Progenitor cell of endocrine pancreas (in vitro differentiated cells): ENCODE measurements at places on chromosomes 5 and 9. TPM values are rescaled to one million over a fixed set of nuclear protein-coding genes. Genes with fewer than 3 reads are reported as not detected.

HEMGN gene
- total RNA-seq = not detected in 2 replicates

MAP1B gene
- 58.6 and 63.8 TPM in 2 replicates for total RNA-seq

CCDC171 gene
- total RNA-seq = 5.1 and 7.7 TPM in 2 replicates

OBP2A gene
- total RNA-seq = not detected in 2 replicates

KLHL3 gene
- total RNA-seq = 32.1 and 34.7 TPM in 2 replicates

STXBP1 gene
- total RNA-seq = 23.4 and 24.8 TPM in 2 replicates

CEP72 gene
- total RNA-seq = 24.8 and 26.9 TPM in 2 replicates

PCDHB6 gene
- 2.4 and 2.7 TPM in 2 replicates for total RNA-seq

RNF183 gene
- total RNA-seq = 0.26 and 0.44 TPM in 2 replicates

ISL1 gene
- 8.2 and 9.7 TPM in 2 replicates for total RNA-seq

MARCHF3 gene
- total RNA-seq = 10.3 and 11.6 TPM in 2 replicates

SPTLC1 gene
- total RNA-seq = 68.5 and 68.8 TPM in 2 replicates

FAM153A gene
- total RNA-seq = 0.55 and 1.2 TPM in 2 replicates

GRCh38 chr5:176798086-176798876 is 12.1 kb upstream of the UNC5A start:
- DNase-seq = no peak

- DNase-seq = no peak
Observed at GRCh38 chr5:24850926-24851486, 206.2 kb upstream of the CDH10 start.

- no peak for DNase-seq
Observed at GRCh38 chr5:14327624-14328023, 184.5 kb downstream of the TRIO start.

DNA sequence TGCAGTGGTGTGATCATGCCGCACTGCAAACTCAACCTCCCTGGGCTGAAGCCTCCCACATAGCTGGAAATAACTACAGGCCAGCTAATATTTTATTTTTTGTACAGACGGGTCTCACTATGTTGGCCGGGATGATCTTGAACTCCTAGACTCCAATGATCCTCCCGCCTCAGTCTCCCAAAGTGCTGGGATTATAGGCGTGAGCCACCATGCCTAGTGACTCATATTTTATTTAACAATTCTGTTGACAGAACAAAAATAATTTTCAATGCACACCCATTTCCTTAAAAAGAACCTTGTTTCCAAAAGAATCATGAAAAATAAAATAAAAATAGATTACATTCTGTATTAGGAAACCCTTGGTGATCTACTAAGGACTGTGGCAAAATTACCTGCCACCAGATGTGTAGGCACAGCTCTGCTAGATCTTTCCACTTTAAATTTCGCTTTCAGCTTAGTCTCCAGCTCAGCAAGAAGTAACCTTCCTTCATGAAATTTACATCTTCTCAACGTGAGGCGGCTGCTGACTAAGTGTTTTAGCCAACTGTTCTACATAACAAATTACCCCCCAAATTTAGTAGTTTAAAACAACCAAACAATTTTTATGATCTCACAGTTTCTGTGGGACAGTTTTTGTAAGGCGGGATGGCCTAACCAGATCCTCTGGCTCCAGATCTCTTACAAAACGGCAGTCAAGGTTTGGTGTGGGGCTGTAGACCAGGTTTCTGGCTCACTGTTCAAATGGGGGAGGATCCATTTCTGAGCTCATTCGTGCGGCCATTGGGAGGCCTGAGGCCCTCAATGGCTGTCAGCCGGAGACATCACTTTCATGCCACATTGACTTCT is 32.6 kb upstream of the GOLPH3 start:
- no peak for DNase-seq

DNA sequence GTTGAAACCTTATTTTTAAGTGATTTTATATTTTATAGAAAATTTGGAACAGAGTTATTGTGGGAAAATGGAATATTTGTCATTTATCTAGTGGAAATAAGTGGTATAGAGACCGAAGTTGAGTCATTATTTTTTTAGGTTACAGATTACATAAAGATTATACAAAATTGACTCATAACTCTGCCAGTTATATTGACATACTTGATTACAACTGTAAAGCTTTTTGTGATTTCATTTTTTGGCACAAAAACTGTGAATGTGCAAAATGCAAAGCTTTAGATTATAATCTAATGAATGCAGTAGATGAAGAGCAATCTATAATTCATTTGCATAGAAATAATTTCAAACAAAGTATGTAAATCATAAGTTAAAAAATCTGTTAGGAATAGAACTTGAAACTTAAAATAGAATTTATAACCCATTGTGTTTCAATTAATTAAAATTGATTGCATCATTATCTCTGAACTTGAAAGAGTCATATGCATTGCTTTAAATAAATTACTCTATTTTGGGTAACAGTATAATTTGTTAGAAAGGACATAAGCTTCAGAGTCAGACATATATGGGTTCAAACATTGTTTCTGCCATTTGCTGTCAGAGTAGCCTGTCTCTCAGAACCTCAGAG is 280.4 kb downstream of the FER start:
- DNase-seq = no peak

- DNase-seq = no peak
Observed at GRCh38 chr9:31799953-31800609, 584.4 kb upstream of the ACO1 start.

DNA sequence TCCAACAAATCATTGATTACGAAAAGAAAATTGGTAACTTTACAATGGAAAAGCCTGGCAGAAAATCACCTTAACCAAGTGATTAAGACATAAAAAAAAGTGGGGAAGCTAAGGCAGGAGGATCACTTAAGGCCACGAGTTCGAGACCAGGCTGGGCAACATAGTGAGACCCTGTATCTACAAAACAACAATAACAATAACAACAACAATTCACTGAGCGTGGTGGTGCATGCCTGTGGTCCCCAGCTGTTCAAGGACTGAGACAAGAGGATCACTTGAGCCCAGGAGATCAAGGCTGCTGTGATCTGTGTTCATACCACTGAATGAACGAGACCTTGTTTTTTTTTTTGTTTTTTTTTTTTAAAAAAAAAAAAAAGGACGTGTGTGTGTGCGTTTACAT is 21.3 kb downstream of the PTBP3 start:
- no peak for DNase-seq

- no peak for DNase-seq
Observed at GRCh38 chr5:173472164-173472563, 143.9 kb upstream of the STC2 start.

DNA sequence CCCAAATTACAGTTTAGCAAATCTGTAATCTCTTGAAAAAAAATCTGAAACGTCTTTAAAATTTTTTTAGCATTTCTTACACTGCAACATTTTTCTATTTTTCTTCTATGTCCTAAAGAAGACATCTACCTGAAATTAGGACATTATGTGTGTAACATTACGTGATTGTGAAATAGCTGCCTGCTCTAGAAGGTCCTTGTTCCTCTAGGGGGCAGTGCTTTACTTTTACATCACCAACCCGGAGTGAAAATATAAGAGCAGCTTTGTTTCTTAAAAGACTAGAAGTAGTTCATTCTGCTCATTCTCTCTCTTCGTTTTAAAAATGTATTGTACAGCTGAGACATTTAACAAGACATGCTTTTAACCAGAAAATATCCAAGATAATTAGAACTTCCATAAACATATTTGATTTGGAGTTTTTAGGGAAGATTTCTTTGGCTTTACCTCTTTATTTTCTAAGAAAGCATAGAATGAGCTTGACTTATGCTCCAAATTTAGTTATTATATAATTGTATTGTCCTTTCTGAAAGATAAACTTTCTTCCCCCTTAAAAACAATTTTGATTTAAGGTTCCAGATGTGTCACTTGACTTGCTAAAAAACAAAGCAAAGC is 48.1 kb upstream of the RIOK2 start:
- DNase-seq = no peak

GRCh38 chr5:37075399-37075950 is 173.7 kb downstream of the CPLANE1 start:
- no peak for DNase-seq

- DNase-seq = no peak
Observed at GRCh38 chr9:107782789-107783188, 293.2 kb upstream of the KLF4 start.

DNA sequence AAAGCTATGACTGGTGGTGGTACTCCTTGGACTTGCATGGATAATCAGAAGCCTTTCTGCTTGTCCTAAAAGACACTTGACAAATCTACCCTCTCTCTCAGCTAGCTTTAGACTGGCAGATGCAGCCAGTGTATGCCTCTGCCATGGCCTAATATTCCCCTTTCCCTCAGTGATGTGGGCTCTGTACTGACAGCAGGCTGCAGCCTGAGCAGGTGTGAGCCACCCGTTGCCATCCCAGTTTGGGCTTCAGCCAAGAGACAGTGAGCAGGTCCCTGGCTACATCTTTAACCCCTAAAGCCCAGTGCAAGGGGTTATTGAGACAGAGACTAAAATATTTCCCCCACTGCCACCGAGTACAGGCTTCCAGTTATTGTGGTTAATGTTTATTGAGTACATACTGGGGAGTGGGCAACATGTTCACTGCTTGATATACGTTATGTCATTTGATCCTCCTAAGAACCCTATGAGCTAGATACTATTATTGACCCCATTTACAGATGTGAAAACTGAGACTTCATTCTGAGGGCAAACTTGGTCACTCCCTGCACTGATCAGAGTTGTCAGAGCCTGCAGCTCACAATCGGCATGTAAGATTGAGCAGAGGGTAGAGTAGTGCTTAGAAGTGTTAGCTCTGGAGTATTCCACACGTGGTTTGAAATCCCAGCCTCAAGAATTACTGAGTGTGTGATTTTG is 254.2 kb downstream of the ARHGAP26 start:
- no peak for DNase-seq

- no peak for DNase-seq
Observed at GRCh38 chr5:147949711-147950573, 43.6 kb upstream of the C5orf46 start.

- DNase-seq = no peak
Observed at GRCh38 chr5:69136293-69136692, 30.7 kb upstream of the CCNB1 start.

- no peak for DNase-seq
Observed at GRCh38 chr5:76406014-76406413, 2.9 kb downstream of the IQGAP2 start.

DNA sequence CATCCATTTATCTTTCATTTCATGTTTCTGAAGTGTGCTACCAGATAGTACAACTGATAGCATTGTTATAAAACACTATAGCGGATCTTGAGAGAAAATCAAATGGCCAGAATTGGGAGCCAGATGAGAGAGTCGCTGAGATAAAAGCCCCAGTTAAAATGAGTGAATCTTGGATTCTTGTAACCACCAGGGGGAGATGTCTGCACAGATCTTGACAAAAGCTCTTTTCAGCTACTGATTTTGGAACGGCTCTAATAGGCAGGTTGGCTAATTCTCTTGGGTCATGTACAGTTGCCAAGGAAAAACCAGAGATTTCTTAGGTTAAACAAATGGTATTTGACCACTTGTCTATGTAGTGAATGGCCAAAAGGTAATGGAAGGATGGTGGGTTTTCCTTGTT is 21.7 kb downstream of the F2RL2 start:
- DNase-seq = no peak

- DNase-seq = no peak
Observed at GRCh38 chr5:111517853-111518501, 5.6 kb upstream of the STARD4 start.

GRCh38 chr5:139091439-139092156 is 106.6 kb downstream of the SIL1 start:
- DNase-seq = no peak

GRCh38 chr5:79694652-79695051 is 5.0 kb downstream of the CMYA5 start:
- DNase-seq = no peak
